Amniotic epithelial cell (primary cell): ENCODE measurements at places on chromosomes 5 and 9.

GRCh38 chr5:168646335-168646734 lies 67.2 kb upstream of the PANK3 start:
- DNase-seq: peak; percentile 23

DNA sequence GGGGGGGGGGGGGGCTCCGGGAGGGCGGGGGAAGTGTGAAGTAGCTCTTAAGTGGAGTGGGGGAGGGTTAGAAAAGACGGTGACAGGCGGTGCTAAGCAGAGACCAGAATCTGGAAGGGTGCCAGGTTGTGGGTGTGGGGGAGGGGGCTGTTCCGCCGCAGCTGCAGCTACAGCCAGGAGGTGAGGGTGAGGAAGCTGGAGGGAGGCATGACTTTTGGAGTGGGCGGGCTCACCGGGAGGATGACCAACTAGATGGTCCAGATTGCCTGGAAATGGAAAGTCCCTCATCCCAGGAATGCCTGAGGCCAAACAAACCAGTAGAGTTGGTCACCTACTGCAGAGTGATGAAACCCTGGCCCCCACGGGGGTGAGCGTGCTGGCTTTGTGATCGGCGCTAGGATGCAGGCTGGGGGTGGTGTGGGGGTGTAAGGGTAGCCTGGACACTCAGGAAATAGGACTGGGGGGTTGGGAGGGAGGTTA lies 158.1 kb upstream of the SHB start:
- DNase-seq: peak; percentile 84

- DNase-seq: no peak
Observed at GRCh38 chr5:74294231-74294705, 346.3 kb downstream of the ENC1 start.

GRCh38 chr9:135960411-135961276 lies 529 bp downstream of the UBAC1 start:
- no peak for DNase-seq

DNA sequence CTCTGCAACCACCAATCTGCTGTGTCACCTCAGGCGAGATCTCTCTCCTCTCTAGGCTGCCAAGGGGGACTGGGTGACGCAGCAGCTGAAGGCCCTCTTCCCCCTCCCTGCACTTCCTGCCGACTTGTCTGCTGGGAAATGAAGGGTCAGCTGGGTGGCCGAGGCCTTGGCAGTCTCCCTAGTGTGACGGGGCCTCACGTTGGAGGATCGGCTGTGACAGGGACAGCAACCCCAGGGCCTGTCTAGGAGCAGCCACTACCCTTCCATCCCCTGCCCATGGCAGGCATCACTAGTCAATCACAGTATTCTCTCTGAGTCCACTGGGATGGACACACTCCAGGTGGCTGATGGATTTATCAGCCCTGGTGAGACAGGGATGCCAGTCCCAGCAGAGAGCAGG lies 107.3 kb upstream of the SARDH start:
- no peak for DNase-seq
